ENCODE measurements at places on chromosomes 6 and 20. TPM values are rescaled to one million over a fixed set of nuclear protein-coding genes. Genes with fewer than 3 reads are reported as not detected.

Gene SLC52A3
- polyA plus RNA-seq = 0.23 TPM

Gene OR2H1
- not detected for polyA plus RNA-seq

Gene GCLC
- polyA plus RNA-seq = 8.3 TPM

Gene MCHR2
- not detected for polyA plus RNA-seq

Gene TREML1
- 0.37 TPM for polyA plus RNA-seq

Gene B3GAT2
- polyA plus RNA-seq = 5.9 TPM

Gene ANKRD66
- polyA plus RNA-seq = 0.72 TPM

Gene ITPR3
- 11.5 TPM for polyA plus RNA-seq

Gene GSTA1
- polyA plus RNA-seq = 0.34 TPM

Gene HTR1E
- polyA plus RNA-seq = not detected

Gene CTAGE9
- not detected for polyA plus RNA-seq

Gene COL21A1
- polyA plus RNA-seq = 103 TPM

Gene FYN
- 160 TPM for polyA plus RNA-seq
